ENCODE measurements at places on chromosomes 3 and 15.

DNA sequence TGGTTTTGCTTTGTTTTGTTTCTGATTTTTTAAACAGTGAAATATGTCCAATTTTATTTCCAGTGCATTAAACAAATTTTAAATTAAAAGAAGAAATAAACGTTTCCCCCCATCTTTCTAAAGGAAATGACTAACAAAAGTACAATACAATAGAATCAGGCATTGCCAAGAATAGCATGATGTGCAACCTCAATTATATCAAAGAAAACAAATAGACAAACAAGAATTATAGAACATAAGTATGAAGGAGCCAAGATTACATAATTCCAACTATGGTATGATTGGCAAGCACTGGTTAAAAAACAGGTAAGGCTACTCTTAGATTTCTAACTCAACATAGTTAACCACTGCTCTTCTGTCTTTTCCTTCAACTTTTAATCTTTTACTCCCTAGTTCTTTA lies 26.4 kb downstream of the TIGIT start:
- no peak for DNase-seq

DNA sequence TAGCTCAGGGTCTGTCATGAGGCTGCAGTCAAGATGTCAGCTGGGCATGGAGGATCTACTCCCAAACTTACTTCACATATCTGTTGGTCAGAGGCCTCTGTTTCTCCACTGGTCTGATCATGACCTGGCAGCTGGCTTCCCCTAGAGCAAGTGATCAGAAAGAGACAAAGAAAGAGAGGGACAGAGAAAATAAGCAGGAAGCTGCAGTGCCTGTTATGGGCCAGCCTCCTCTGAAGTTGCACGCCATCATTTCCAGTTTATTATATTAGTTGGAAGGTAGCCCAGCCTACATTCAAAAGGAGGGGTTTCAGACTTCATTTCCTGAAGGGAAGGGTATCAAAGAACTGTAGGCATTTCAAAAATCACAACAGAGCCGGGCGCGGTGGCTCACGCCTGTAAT lies 5.0 kb upstream of the RPP25 start:
- DNase-seq = no peak

DNA sequence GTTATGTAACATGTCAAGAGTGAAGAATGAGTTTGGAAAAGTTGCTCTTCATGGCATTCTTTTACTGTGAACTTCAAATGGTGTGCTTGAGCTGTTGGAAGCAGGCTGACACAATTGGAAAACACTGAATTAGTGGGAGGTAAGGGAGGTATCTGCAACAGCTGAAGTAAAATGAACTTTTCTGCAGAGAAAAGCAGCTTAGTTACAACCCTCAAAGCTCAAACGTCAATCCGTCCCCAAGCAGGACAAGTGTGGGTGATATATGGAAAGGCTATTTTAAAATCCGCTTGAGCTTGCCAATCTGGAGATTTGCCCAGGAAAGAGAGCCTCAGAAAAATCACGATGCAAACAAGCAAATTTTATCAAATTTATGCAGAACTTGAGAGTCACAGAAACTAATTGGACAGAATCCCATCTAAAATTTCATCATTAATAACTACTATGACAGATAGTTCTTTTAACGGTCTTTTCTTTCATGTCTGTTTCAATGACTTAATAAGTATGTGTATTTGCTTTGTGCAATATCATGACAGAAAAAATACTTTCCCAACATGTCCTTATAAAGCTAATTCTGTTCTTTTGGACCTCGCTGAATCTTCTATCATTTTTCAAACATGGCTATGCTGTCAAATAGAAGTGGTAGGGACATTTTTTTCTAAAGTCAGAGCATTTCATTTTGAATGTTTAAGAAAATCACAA lies 266.6 kb upstream of the SLITRK3 start:
- no peak for DNase-seq

DNA sequence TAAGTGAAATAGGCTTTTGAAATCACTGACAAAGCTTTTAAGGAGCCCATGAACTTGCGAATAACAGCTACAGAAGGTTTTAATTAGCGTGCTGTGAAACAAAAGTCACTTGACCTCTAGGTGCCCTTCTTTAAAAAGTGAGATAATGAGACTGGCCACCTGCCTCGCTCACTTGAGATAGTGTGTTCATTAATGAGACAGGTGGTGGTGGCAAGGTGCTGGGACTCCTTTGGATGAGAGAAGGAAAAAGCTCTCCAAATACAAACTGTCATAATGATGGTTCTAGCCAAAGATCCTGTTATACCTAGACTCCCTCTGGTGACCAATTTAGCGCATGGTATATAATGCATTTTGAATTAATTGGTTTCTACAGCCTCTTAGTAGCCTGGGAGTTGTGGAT lies 22.7 kb upstream of the IREB2 start:
- DNase-seq = no peak

GRCh38 chr3:53194210-53195065 lies 33.4 kb downstream of the PRKCD start:
- no peak for DNase-seq

- DNase-seq = no peak
Observed at GRCh38 chr3:178072391-178073305, 463.6 kb upstream of the KCNMB2 start.

GRCh38 chr3:31421314-31422048 lies 111.2 kb upstream of the STT3B start:
- no peak for DNase-seq

DNA sequence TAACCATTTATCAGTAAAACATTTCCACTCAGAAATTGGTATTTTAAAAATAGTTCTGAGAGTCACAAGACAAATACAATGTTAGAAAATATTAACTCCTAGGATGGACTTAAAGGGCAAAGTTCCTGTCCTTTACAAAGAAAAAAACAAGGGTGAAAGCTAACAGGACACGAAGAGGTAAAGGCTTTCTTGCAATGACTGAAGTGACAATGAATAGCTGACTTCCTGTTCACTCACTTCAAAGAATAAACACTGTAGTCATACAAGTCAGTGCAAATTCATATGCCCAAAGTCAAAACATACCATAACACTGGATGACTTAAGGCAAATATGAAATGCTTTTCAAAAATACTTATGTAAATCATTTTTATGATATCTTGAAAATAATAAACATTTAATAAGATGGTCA lies 1389.8 kb upstream of the ALCAM start:
- no peak for DNase-seq

GRCh38 chr3:83193526-83193925 lies 1432.1 kb upstream of the GBE1 start:
- DNase-seq = no peak

All from stimulated activated CD4-positive, alpha-beta T cell treated with anti-CD3 and anti-CD28 coated beads, Interleukin-4, amount 100 ng/mL, for 4 hours (primary cell).